Hepatic stellate cell (primary cell): ENCODE measurements at places on chromosomes 16 and 17.
A peak's percentile ranks its signal among the peaks of the same experiment; 100 is the strongest.

DNA sequence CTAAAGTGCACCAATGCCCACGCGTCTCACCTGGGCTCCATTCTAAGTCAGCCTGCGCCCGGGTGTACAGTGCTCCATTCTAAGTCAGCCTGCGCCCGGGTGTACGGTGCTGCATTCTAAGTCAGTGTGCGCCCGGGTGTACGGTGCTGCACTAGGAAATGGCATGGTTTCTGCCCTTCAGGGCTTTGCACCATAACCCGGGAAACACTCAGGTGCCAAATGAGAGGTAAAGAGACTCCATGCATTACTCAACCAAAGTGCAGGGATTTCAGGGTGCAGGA is 29.2 kb upstream of the FASN start:
- no peak for DNase-seq

DNA sequence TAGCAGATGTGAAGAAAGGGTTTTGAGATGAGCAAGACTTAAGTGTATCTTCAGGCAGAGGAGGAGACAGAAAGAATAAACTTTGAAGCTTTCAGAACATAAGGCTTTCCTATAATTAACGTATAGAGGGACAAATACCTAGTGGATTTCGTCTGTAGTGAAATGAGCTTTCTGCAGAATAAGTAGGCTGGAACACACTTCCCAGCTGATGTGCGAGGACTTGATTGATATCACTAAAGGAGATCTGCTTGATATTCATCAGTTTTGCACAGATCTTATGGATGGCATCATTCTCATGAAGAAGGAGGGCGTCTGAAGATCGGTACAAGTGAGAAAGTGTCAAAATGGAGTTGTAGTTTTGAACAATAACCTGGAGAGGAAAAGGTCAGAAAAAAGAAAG is 14.8 kb downstream of the TUBD1 start:
- DNase-seq, result no peak

DNA sequence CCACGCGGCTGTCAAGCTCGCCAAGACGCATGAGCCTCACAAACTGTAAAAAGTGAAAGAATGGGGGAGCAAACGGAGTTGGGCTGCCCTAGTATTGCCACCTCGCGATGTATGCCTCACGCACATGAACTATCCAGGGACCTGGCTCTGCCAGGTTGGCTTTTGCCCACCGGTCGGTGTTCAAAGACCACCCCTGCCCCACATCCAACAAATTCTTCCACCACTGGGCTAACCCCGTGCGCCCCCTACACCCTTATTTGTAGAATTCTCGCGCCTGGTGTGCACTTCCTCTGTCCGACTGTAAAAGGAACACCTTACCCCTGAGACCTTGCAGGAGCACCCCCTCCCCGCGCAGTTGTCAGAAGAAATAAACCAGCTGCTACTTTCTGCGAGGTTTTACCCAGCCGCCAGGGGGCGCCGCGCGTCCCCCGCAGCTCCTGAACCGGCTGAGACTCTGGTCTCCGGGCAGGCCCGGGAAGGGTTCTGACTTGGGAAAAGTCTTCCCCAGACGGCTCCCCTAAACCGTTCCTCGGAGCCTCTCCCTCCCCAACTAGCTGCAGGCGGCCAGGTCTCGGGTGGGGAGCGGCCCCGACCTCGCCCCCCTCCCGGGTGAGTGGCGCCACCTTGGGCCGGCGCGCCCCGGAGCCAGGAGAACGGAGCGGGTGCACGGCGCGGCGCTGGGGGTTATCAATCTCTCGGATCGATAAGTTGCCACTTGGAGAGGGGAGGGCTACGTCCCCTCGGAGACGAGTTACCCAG is 1.7 kb upstream of the ZNF423 start:
- peak; percentile 82 for DNase-seq

DNA sequence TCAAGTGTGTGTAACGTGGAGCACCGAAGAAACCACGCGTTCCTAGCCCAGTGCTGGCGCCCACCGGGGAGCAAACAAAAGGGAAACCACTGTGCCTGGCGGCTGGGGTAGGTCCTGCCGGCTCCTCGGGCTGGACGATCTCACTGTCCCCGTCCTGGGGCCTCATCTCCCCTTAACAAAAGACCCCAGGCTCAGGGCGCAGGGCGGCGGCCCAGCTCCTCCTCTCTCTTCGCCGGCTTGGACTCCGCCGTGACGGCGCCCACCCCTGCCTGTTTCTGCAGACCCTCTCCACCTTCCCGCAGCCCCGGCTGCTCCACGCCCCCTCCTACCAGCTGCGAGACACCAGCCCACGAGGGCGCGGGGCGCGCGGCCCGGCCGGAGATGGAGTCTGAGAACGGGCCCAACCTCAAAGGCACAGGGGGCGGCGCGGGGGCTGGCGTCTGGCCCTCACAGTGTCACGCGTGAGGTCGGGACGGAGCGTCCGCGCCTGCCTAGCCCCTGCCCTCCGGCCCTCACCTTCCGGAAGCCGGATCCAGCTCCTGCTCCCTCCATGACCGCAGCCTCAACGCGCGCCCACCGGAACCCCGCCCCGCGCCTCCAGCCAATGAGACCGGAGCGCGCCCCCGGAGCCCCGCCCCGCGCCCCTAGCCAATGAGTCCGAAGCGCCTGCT is at the start of gene CENPX:
Gene CENPX (minus strand): TSS at position 569 of the 671 bp plus-strand sequence. CDS start 17 bp downstream, at position 552.
- DNase-seq, result no peak

DNA sequence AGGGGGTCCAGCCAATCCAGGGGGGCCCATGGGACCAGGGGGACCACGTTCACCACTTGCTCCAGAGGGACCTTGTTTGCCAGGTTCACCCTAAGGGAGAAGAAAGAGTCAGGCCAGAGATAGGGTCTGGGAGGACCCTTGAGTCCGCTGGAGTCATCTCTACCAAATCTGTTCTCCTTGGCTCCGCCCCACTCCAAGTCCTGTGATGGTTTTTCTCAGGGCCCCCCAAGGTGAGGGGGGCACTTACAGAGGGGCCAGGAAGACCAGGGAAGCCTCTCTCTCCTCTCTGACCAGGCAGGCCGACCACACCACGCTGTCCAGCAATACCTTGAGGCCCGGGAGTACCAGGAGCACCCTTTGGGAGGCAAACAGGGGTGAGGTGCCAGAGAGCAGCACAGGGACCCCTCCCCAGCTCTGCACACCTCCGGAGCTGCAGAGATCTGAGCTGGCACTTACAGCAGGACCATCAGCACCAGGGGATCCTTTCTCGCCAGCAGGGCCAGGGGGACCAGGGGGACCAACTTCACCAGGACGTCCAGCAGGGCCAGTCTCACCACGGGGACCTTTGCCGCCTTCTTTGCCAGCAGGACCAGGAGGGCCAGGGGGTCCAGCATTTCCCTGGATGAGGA is 12.4 kb downstream of the COL1A1 start:
- DNase-seq, result no peak

DNA sequence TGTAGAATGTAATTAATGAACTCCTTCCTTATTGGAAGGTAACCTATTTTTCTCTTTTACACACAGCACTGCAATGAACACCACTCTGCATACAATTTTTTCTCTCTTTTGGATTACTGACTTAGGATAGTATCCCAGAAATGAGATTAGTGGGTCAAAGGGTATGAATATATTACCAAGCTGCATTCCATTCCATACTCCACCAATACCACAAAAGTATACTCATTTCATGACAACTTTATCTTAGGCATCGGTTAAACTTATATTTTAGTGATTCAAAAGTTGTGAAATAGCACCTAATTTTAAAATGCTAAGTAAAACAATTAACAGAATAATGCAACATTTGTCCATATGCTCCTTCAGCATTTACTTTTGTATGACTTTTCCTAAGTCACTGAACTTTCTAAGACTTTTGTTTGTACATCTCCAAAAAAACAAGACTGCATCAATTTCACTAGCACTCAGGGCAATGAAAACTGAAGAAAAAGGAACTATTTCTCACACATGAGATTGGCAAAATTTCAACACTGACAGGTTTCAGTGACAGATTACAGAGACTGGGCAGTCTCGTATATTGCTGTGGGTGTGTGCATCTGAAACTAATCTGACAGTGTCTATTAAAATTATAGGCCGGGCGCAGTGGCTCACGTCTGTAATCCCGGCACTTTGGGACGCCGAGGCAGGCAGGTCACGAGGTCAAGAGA is 32.1 kb downstream of the HELZ start:
- DNase-seq, result peak; percentile 63

- no peak for DNase-seq
Observed at GRCh38 chr17:76176701-76177574, 35.9 kb upstream of the FOXJ1 start.

DNA sequence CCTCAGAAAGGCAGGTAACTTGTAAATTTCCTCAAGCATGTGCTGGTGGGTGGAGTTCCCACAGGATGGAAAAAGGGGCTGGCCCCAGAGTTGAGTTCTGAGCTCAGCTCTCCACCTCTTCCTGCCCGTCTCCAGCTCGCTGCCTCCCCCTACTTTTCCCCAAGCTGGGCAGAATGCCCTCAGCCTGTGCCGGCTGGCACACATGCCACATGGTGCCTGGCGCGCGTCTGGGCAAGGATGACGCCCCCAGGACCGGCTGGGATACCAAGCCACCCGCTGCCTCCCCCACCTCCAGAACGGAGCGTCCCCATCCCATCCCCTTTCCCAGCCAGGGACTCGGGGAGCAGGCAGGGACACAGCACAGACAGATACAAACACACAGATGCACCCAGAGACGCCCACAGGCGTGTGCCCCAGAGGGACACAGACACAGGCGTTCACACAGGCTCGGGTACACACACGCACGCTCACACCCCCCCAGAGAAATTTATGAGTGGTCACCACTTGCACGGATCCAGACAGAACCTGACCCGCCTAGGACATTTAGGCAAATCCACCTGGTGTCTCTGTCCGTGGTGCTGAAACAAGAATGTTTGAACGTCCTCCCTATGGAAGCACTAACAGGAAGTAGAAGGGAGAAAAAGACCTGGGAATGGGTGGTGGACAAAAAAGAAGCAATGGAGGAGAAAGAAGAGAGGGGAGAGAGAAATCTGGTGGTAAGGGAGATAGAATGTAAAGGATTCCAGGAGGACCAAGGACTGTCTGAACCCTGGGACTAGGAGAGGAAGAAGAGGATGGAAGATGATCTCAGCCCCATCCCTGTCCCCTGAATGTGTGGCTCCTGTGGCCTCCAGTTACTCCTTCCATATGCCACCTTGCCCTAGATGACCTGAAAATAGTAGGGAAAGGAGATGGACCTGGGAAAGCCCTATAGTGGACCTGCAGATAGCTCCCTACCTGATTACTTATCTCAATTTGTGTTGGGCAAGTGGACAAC is 15.5 kb downstream of the NEUROD2 start:
- no peak for DNase-seq

- DNase-seq, result peak; percentile 77
Observed at GRCh38 chr16:86510465-86511261, at the start of gene FOXF1. TSS of gene FOXF1 (plus strand) at chr16:86510527. CDS start at chr16:86510570, 43 bp downstream.

- DNase-seq, result peak; percentile 83
Observed at GRCh38 chr16:75198135-75198600, 8.8 kb downstream of the CTRB2 start.

DNA sequence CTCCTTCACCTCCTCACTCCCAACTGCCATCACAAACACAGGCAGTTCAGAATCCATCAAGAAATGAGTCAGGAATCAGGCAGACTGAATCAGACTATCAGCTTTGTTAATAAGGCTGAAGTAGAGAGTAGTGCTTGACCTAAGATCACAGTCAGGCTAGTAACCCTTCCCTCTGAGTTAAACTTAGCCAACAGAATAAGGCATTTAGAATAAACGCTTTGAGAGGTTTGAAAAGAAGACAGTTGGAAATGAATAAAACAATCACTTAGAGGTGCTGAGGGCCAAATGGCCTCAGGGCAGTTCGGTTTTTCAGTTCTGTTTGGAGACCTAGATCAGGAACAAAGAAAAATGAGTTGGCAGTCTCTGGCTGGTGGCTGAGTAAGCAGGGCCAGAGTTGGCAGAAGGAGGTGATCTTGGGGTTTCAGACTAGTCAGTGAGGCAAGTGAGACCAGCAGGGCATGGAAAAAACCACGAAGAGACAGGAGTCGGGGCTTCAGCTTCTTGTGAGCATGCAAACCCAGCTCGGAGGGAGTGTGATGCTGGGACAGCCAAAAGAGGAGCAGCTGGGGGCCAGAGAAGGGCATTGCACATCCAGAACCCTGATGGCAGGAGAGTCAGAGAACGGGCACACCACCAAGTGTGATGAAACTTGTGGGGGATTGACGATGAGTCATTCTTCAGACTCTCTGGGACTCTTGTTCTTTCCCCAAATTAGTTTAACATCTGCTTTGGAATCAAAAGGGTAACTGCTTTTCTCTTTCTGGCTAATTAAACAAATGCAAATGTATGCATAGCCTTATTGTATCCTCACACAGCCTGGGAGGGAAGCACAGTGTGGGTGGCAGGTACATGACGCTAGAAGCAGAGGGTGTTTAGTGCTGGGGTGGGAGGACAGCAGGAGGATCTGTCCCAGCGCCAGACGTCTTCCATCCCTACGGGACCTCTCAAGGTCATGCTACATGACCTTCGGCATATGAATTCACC is 54.8 kb downstream of the SPECC1 start:
- peak; percentile 71 for DNase-seq

DNA sequence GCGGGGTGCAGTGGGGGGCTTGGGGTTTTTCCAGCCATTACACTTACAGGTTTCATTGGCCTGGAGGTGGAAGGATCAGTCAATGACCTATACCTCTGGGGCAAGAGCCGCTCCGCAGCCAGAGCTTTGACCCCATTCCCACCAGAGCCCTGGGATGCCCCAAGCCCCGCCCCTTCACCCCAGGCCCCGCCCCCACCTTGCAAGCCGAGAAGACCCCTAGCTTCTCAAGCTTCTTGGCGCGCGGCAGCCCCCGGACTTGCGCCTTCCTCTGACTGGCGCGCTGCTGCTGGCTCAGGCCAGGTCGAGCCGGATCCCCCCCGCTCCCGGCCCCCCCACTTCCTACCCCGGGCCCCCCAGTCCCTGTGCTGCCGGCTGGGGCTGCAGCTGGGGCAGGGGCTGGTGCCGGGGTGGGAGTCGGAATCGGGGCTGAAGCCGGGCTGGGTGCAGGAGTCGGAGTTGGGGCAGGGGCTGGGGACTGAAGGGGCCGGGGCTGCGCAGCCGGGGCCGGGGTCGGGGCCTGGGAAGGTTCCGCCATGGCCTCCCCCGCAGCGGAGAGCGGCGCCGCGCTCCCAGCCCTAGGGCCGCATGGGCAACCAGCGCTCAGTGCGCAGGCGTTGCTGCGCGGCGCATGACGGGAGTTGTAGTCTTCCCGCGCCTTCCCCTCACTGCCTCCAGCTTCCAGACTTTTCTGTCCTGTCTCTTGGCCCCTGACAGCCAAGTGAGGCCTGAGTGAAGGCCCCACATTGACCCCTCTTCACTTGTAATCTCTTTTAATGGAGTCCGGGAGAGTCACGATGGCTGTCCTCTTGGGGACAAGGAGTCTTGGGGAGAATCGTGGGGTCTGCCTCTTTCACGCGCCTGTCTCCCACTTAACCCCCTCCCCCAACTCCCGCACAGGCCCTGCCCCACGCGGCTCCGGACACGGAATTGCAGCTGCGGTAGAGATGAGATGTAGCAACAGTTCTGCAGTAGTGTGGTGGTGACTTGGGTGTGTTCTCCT is at the start of gene KAT2A:
Gene KAT2A (minus strand): TSS at position 598 of the 1,000 bp plus-strand sequence. CDS start 63 bp downstream, at position 535.
- peak; percentile 98 for DNase-seq

- no peak for DNase-seq
Observed at GRCh38 chr17:622356-622755, 92.3 kb downstream of the VPS53 start.
